Cardiac muscle cell (in vitro differentiated cells and primary cell): ENCODE measurements at places on chromosomes 7 and 10.

DNA sequence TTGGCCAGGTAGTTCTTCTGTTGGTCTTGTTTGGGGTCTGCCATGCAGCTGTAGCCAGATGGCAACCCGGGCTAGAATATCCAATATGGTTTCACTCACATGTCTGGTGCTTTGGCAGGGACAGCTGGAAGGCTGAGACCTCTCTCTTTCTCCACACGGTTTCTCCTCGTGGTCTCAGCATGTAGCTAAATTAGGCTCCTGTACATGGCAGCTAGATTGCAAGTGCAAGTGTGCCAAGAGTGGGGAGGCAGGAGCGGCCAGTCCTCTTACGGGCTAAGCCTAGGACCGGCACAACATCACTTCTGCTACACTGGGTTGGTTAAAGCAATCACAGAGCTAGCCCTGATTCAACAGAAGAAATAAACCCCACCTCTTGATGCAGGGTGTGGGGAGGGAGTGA lies 9.3 kb upstream of the PDE1C start:
- DNase-seq: no peak

GRCh38 chr7:16044645-16045044 lies 358.2 kb upstream of the MEOX2 start:
- DNase-seq: no peak

- DNase-seq: peak; percentile 84
Observed at GRCh38 chr10:71064413-71065118, 147.8 kb upstream of the UNC5B start.

- no peak for DNase-seq
Observed at GRCh38 chr7:11355399-11356005, 381.8 kb downstream of the PHF14 start.

- DNase-seq: no peak
Observed at GRCh38 chr10:71743089-71743838, 23.7 kb upstream of the C10orf105 start.

DNA sequence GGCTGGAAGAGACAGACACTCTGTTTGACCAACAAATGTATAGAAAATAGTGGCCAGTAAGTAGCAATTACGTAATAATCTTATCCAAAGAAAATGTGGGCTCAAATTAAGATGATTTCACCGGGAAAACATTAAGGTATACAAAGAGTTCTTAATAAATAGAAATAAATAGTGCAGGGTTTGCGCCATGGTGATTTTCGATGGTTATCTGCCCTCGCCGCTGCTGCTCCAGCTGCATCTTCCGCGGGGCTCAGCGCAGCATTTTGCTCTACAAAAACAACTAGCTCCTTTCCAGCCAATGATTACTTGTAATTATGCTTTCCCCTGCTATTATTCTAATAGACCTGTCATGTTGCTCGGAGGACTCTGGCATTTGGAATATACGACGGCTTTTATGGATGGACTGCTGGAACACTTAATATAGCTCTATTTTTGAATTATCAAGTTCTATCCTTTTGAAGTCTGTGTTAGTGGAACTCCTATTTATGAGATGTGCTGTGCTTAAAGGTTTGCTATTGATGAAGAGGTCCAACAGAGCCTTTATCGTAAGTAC lies 103.8 kb downstream of the BUB3 start:
- no peak for DNase-seq

GRCh38 chr10:73731588-73732375 lies 12.4 kb upstream of the SEC24C start:
- DNase-seq: no peak

GRCh38 chr7:106864298-106865081 lies 592 bp upstream of the PIK3CG start:
- DNase-seq: peak; percentile 10

DNA sequence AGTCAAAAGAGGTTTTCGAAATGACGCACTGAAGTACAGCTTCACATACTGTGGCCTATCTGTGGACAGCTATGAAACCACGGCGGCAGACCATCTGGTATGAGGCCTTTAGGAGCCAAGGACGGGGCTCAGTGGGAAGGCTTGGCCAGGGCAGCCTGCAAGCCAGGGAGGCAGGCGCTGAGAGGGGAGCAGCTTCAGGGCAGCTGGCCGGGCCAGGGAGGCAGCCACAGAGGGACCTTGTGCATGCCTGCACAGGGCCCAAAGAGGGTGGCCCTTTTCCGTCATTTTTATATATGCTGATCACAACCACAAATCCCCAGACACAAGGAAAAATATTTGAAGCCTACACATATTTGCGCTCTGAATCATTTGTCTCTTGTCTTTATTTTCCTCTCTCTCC lies 13.5 kb downstream of the CALD1 start:
- no peak for DNase-seq
